ENCODE measurements at places on chromosomes 7 and 10.

DNA sequence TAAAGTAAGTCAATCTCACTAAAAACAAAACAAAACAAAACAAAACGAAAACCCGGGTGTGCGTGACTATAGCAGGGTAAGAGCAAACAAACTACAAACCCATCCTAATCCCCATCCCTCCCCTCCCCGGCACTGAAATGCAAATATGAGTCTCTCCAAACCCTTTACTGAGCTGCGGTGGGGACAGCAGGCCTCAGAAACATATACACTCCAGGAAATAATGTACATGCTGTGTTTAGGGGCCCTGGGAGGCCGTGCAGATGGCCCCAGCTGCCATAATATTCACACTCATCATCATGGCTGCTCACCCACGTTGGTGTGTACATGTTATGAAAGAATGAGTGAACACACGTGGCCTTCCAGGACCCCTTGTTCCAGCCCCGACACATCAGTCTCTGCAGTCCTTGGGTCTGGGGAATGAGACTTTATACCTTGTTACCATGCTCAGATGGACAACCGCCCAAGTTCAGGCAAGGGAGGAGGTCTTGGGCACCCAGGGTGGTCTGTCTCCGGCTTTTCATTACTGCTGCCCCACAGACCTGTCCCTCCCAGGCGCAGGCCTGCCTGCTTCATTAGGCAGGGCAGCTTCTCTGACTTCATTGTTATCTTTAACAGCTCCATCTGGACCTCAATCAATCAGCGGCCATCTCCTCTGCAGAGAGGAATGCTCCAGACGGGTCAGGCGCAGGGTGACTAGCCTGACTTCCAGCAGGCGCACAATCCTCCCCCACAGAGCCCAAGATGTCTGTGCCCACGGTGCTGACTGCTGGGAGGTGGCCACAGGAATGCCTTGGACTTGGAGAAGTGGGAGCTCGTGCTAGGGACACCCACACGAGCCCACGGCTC is 20.6 kb downstream of the HSPA12A start:
- no peak for DNase-seq

GRCh38 chr10:77210645-77211044 is 427.0 kb downstream of the KCNMA1 start:
- DNase-seq, result no peak

DNA sequence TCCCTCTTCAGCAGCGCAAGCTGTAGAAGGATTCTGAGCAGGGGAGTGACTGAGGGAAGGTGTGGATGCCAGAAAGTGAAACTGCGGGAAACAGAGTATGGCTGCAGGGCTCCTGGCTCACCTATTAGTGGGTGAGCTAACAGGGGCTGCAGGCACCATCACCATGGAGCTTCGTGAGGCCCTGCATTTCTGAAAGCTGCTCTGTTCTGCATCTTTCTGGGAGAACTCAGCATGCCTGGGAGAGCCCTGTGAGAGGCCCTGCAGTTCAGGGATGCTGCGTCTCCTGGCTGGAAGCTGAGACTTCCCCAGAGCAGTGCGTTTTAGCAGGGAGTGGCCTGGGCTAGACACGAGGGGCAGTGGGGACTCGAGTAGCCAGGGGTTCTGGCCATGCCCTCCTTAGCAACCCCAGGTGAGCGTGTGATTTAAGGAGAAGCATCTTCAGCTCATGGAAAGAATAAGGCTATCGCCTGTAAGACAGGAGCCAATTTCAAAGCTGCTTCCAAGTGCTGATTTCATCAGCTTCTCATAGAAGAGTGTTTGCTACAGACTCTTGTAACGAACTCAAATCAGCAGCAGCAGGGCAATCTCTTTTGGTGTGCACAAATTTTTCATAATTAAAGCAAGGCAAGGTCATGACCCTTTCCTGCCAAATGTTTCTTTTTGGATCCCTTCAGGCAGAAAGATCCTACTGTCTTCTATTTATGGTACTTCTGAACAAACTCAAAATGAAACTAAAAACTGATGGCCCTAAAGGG is 293.6 kb upstream of the ZNF32 start:
- no peak for DNase-seq

DNA sequence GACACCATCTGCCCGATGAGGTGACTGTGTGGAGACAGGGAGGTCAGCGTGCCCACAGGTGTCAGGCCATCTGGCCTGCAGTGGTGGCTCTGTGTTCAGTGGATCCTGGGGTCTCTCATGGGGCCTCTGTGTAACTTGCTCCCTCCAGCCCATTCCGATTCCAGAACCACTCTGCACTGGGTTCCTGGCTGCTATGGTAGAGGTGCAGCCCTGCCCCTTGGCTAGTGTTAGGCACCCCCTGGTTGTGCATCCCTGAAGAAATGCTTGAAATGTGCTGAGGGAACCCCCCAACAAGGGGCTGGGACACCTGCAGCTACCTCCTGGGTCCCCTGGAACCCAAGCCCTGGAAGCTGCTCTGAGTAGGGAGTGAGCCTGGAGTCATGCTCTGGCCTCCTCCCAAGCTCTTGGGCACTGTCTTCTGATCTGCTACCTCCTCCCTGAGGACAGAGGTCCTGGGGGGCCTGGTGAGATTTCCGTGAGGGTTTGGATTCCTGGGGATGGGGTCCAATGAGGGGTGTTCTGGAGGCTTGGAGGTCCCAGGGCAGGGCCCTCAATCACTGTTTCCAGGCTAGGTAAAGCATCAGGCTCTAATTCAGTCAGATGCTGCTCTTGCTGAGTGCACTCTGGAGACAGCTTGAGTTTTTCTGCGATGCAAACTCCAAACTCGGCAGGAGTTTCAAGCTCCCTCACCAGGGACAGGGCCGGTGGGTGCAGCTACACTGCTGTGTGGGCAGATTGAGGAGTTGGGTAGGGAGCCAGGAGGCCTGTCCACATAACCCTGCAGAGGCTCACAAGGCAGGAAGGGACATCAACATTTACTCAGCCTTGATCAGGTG is 27.7 kb downstream of the RAMP3 start:
- no peak for DNase-seq

DNA sequence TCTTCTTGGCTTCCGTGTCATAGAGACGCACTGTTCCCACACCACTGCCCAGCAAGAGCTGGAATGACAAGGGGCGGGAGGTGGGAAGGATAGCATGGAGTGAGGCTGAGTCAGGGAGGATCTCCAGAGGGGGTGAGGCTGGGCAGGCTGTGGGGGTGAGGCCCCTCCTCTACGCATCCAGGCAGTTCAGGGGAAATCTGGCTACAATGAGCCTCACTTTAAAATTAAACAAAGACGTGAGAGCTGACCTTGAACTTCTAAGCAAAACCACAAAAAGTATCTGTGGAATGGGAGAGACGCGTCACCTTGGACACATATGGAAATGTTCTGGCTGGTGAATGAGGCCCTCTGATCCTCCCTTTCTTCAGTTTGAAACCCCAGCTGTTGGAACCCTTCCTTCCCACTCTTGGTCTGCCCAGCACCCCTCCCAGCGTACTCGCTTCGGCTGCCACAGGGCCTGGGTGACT is 17.7 kb downstream of the WDR91 start:
- DNase-seq, result no peak

- DNase-seq, result no peak
Measured at GRCh38 chr10:77333610-77334340, 303.8 kb downstream of the KCNMA1 start.

DNA sequence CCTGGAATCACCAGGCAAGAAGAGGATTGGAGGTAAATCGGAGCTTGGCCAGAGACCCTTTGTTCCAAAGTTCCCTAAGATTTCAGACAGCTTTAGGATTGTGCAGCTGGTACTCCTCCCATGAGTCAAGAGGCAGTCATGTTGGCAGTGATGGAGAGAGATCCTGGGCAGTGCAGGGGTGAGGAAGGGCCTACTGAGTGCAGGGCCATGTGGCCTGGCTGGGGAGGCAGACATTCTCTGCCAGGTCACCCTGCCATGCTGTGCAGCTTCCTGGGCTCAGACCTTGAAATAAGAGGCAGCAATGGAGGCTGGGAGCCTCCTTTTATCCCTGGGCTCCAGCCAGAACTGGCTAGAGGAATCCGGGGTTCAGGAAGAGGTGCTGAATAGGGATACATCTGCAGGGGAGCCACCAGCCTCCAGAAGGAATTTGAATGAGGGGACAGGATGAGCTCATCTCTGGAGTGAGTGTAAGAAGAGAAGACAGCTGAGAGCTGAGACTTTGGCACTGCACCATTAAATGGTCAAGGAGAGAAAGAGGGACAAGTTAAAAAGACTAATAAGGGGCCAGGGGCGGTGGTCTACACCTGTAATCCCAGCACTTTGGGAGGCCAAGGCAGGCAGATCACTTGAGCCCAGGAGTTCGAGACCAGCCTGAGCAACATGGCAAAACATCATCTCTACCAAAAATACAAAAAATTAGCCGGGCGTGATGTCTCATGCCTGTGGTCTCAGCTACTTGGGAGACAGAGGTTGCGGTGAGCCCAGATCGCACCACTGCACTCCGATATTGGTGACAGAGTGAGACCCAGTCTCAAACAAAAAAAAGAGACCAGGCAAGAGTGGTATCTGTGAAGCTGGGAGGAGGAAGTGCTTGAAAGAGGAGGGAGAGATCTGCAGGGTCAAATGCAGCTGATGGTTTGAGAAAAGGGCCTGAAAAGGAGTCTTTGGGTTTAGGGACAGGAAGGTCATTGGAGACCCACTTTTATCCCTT is 12.0 kb downstream of the SFTPD start:
- DNase-seq, result no peak

GRCh38 chr7:29035044-29035740 is 77.1 kb upstream of the TRIL start:
- no peak for DNase-seq

DNA sequence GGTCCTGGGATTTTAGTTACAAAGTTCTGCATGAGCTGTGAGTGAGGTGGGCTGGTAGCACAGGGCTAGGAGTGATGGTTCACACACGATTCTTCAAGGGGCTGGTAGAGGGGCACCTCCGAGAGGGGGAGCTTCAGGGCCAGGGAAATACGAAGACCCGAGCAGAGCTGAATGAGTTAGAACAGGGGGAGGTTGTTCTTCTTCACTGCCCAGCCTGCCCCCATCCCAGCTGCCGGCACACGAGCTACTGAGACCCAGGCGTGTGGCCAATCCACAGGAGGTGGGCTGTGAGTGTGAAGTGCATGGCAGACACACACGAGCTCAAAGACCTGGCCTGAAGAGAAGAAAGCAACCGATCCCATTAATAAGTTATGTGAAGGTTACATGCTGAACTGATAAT is 256.2 kb upstream of the ZNF32 start:
- no peak for DNase-seq

GRCh38 chr10:56370217-56371113 is 9.4 kb upstream of the ZWINT start:
- peak; percentile 47 for DNase-seq

DNA sequence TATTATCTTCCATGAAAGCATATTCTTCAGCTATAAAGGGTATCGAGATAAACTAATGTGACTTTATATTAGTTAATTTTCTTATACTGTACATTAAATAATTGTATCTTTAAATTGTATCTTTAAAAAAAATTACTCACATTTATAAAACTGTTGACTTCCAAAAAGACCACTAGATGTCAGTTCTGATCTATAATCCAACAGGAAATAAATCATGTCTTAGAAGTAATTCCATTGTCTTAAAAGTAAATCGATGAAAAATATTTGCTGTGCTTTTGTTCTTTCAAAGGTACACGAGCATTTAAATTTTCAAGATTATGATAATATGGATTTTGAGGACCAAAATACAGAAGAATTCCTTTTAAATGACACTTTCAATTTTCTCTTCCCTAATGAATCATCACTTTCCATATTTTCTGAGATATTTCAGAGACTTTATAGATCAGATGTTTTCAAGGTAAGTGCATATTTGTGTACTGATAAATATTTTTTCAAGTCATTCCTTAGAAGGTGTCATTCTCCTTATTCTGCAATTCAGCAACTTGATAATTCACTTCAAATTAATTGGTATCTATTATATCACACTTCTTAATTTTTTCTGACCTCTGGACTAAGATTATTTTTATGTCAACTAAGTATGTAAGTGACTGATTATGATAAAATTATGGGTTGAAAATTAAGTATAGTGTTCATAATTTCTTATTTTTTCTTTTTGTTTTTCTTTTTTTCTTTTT is 138.5 kb downstream of the CPED1 start:
- peak; percentile 11 for DNase-seq

DNA sequence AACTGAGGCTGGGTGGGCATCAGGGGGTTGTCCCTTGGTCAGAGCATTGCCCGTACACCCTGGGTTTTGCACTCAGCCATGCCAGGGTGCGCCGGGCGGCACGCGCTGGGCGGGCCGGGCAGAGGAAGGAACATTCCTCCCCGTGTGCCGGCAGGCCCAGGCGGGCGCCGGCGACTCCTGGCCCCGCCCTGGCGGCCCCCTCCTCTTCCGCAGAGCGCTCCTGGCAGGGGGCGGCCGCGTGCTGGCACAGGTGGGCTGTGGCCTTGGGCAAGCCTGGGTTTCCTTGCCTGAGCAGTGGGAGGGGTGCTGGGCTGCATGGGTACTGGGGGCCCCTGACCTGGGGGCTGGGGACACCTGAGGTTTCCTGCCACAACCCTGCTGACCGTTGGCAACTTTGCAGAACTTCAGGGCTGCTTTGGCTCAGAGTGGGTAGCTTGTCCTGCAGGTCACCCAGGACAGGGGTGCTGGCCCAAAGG is 3.9 kb downstream of the LFNG start:
- DNase-seq, result peak; percentile 49

DNA sequence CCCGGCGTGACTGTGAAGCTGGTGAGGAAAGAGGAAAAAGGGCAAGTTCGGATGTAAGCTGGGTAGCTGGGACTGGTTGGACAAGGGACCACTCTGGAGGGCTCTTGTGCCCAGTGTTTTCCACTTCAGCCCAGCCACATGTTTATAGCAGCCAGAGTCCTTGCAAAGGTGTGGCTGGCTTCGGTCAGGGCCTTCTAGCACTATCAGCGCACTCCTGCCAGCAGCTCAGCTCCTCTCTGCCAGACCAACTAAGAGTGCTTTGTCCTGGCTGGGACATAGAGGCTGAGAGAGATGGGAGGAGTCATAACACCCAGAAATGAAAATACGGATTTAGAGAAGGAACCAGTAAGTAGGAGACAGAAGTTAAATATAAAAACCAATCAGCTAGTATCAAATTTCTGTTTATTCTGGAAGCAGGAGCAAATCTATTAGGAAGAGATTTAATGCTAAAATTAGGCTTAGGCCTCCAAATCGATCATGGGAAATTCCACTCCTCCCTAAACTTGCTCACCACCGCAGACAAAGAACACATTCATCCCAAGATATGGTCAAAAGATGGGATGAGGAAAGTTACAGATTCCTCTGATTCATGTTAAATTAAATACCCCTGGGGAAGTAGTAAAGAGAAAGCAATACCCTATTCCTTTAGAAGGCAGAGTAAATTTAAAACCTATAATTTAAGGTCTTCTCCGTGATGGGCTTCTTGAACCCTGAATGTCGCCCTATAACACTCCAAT is 135.0 kb downstream of the RALA start:
- DNase-seq, result no peak
